ENCODE measurements at places on chromosomes 1 and 21.

DNA sequence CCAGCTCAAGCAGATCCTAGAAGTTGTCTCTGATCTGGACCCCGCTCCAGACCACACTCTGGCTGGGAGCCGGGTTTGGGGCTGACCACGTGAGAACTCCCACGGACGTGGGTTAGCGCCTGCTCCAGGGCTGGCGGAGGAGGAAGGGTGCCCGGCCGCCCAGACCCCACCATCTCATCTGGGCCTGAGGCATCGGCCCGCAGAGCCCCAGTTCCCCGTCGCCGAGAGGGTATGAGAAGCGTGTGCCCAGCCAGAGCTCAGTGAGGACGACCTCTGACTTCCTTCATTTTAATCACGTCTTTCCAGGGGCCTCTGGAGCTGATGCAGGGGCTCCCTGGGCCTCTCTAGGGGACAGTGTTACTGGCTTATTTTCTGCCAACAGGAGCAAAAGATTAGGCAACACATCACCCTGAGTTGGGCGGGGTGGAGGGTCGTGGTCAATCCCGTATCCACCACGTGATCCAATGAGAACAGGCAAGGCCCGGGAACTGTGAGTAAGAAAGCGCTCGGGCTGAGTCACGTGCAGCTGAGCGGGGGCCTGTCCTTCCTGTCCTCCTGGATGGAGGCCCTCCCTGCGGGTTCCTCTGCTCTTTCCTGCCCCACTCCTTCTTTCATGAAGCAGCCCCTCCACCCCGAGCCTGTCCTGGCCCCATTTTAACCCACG, 81.1 kb downstream of the SIK1 start:
- DNase-seq, result no peak

DNA sequence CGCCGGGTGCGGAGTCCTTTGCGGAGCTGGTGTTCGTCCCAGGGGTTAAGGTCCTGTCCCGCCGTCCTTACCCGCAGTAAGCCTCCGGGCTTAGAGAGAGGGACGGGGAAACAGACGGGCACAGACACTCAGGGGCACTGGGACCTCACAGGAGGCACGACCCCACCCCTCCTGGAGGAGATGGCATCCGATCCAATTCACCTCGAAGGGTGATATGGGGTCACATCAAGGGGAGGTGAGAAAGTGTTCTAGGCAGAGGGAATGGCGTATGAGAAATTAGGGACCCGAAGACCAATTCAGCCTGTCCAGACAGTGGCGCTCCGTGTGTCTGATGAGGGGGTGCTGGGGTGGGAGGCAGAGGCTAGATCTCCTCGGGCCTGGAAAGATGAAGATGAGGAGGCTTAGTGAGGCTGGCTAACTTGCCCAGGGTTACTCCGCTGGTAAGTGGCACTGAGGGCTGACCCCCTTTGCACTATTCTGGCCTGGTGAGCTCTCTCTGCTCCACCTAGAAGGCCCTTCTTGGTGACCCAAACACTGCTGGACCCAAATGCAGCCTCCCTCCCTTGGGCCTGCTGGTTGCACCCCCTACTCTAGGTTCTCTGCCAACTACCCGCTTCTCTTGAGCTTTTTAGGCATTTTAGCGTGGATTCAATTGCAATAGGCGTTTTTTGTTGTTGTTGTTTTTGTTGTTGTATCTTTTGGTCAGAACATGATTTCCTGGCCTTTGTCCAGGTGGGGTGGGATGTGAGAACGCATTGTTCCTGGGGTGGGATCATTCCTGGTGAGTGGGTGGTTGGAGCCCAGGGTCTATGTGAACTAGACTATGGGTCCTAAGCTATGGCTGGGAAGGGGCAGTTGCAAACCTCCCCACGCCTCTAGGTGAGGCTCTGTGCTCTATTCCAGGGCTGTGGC, 12.3 kb downstream of the BTBD19 start:
- no peak for DNase-seq

DNA sequence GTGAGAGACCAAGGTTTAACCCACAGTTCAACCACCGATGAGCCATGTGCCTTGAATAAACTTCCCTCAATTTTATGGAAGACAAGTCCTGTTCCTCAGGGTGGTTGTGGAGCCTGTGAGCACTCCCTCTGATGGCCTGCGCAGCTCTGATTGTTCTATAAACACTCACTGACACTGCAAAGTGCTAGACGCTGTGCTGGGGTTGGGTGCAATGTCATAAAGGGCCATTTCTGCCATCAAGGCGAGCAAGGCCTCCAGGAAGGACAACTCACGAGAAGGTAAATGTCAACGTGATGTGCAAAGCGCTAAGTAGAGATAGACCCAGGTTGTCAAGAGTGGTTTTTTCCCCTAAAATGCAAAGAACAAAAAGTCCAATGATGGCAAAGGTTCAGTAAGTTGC, 75.7 kb upstream of the SYT6 start:
- no peak for DNase-seq

GRCh38 chr1:226344441-226345259, 35.7 kb upstream of the LIN9 start:
- no peak for DNase-seq

DNA sequence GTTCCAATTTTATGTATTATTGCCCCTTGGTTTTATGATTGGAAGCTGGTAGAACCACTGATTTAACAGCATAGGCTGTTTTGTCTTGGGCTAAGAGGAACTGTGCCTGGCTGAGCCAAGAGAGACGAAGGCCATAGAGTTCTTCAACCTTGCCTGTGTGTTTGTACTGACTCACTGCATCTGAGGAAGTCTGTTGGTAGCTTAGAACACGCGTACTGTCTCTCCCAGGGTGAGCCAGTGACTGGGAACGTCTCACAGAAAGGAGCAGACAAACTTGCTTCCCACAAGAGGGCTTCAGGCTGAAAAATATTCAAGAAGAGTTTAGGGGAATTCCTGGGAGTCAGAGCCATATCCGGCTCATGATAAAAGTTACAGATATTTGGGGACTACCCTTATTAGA, 14.9 kb downstream of the TMEM51 start:
- DNase-seq, result no peak

DNA sequence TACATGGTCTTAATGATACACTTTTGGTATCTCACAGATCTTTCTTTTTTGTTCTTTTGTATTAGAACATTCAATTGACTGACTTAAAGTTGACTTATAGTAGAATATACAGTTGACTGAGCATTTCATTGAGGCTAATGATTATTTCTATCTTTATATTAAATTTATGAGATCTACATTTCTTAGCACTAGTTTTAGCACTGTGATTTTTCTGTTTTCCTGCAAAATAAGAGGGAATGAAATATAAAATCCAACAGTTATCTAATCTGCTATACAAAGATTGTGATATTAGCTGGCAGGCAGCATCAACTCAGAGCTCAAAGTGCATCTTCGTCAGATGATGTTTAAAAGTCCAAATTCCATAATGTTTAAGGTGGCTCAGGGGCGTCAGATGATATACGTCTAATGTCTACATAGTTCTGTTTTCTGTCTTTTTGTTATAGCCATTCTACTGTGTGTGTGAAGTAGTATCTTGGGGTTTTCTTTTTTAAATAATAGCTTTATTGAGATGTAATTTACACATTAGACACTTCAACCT, 85.4 kb downstream of the ATG4C start:
- DNase-seq, result no peak

GRCh38 chr1:110207831-110208230, 2.3 kb upstream of the KCNC4 start:
- DNase-seq, result peak; percentile 33

DNA sequence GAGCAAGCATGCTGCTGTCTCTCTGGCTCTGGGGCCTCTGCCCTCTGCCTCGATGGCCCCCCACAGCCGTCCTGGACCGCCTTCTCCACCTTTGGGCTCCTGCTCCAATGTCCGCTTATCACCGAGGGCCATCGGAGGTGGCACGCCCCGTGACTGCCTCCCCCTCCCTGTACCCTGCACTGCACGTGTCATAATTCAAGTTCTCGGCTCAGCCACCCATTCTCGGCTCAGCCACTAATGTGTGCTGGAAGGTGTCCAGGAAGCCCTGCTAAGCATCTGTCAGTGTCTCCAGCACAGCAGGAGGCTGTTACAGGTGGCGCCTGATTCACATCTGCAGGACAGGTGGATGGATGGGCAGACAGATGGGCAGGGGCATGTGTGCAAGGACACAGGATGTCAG, 45.5 kb downstream of the TP73 start:
- DNase-seq, result no peak

DNA sequence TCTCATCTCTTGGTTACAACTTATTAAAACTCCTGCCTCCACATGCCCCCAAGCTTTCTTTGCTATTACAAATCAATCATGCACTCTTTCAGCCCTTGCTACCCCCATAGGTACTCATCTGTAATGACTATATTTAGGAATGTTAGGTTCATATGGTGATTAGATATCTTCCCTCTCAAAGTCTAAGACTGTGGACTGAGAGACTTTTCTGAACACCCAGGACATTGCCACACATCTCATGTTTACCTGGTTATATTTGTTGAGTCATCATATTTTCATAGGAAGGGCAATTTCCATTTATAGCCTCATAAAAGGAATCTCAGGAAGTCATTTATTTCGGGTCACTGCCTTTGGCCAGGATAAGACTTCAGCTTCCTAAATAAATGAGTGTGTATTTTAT, 81.5 kb upstream of the LPGAT1 start:
- DNase-seq, result no peak

DNA sequence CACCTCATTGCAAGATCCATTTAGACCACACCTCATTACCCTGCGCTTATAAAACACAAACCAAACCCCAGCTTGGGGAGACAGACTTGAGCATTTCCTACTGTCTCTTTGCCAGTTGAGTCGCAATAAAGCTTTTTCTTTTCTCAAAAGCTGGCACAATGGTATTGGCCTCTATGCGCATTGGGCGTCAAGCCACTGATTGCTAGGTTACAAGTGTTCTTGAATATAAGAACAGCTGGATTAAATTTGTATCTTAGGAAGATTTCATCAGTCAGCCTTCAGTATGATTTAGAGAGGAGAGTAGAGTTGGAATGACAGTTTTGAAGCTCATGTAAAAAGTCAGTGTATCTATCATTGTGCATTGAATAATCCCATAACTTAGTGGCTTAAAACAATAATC, 84.9 kb upstream of the RAB4A start:
- no peak for DNase-seq
